Activated CD4-positive, alpha-beta T cell treated with anti-CD3 and anti-CD28 coated beads, Interleukin-2, amount 10 ng/mL, durations not matched to agents 7 days and 5 days (primary cell): ENCODE measurements at places on chromosomes 12 and 14.
A peak's percentile ranks its signal among the peaks of the same experiment; 100 is the strongest.

DNA sequence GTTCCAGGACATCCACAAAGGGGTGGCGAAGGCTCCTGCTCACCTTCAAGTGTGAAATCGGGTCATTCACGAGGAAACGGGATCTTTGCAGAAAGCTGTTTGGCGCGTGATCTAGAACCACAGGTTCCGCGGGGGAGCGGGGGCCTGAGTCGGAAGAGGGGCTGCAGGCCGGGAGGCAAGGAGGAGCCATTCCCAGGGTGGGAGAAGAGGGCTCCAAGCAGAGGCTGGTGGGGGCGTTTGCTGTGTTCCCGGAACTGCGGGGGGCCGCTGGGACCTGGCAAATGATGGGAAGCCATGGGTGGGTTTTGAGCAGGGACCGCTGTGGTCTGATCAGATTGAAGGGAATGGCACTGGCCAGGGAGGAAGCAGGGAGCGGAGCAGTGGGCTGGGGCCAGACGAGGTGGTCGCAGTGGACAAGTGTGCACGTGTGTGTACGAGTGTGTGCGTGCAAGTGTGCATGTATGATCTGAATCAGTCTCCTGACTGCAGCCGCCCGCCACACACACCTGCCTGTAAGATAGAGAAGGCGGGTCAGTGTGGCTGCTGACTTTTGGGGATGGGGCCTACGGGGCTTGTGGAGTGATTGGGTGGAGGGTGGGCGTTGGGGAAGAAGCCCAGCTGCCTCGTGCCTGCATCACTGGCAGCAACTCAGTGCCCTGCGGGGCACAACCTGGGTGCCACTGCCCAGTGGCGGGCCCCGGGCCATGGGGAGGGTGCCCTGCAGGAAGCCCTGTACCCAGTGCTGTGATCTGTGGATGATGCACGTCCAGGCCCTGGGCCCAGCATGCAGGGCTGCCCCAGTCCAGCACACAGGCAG is 141.9 kb downstream of the KIF26A start:
- no peaks in the 10 kb centered on the region for H3K36me3 ChIP-seq
- no peaks in the 10 kb centered on the region for H3K4me1 ChIP-seq
- no peak for DNase-seq
- H3K27ac ChIP-seq, result no peak overlapping the region
- H3K27me3 ChIP-seq, result no peaks in the 10 kb centered on the region
- no peak overlapping the region for H3K4me3 ChIP-seq

DNA sequence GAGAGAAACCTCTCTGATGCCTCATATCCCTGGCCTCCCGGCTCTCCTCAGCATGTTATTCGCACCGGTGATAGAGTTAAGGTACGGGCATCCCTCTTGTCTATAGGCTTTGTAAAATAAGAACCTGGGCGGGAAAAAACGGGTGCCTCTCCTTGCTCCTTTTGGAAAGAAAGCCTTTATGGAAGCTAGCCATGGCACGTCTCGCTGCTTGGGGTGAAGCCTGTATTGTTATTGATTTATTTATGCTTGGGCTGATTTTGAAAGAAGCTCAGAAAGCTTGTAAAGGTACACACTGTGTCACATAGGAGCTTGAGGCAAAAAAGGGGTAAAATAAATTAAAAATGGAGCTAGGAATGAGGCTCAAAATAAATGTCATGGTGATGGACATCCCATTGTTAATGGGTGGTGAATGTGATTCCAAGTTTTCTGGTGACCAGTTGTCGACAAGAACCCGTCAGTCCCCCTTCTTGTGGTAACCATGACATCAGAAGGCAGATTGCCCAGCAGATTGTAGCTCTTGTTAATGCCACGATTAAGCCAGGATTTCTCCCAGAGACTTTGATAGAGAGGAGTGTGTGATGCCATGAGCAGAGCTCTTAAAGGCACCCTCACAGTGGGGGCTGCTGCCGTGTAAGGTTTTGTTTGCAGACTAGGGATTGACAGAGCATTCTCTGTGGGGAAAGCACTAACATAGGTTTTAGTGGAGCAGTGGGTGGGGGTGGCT is 50.4 kb upstream of the ASPG start:
- no peak for DNase-seq
- H3K4me3 ChIP-seq, result no peak overlapping the region
- no peaks in the 10 kb centered on the region for H3K36me3 ChIP-seq
- no peaks in the 10 kb centered on the region for H3K4me1 ChIP-seq

- H3K36me3 ChIP-seq, result no peaks in the 10 kb centered on the region
- peaks cover 2% of the 10 kb centered on the region for H3K27me3 ChIP-seq
- peaks cover 16% of the 10 kb centered on the region for H3K4me1 ChIP-seq
- DNase-seq, result no peak
- no peak overlapping the region for H3K4me3 ChIP-seq
Measured at GRCh38 chr12:75260316-75260715, 50.7 kb upstream of the KCNC2 start.

DNA sequence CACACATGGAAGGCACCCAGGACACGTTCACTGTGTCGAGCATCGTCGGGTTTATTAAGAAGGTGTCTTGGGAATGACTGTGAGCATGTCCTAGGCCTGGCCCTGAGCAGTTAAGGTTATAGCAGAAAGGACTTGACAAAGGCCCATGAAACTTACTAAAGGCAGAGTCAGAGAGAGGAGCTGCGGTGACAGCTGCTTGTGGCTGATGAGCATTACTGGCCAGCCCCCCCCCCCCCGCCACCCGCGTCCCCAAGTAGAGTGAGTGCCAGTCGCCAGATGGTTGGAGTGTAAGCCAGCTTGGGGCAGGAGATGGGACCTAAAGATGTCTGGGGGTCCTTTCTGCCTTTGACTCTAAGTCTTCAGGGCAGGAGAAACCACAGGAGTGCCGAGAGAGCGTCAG is 169.9 kb downstream of the TSPAN9 start:
- H3K4me1 ChIP-seq, result peaks cover 7% of the 10 kb centered on the region
- H3K27ac ChIP-seq, result no peak overlapping the region
- H3K27me3 ChIP-seq, result peaks cover 1% of the 10 kb centered on the region
- no peak for DNase-seq
- no peaks in the 10 kb centered on the region for H3K36me3 ChIP-seq

DNA sequence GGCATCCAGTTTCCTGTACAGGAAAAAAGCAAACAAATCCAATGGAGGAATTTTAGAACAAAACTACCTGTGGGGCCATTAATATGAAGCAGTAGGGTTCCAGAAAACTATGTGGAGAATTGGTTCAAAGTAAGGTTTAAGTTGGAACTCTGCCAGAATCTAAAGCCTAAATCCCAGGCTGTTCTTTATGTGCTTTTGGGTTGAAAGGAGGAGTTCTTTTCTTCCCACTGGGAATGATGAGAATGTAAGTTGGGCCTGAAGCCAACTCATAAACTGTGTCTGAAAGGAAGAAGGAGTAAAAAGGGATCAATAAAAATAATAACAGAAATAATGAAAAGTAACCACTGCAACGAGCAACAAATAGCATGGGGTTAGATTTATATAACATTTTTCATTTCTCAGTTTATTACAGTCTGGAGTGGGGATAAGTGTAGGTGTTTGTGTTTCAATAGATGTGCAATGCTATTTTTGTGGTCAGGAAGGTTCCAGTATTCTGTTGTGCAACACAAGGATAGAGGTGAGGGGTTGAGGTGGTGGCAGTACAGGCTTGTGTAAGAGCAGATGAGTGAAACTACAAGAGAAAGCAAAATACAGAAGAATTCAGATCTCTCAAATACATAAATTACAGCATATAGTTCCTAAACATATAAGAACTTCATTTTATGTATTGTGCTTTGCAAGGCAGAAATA is 373.6 kb downstream of the EMP1 start:
- H3K27ac ChIP-seq, result no peak overlapping the region
- no peaks in the 10 kb centered on the region for H3K4me1 ChIP-seq
- H3K4me3 ChIP-seq, result no peak overlapping the region
- H3K36me3 ChIP-seq, result no peaks in the 10 kb centered on the region
- H3K27me3 ChIP-seq, result peaks cover 4% of the 10 kb centered on the region
- DNase-seq, result no peak

DNA sequence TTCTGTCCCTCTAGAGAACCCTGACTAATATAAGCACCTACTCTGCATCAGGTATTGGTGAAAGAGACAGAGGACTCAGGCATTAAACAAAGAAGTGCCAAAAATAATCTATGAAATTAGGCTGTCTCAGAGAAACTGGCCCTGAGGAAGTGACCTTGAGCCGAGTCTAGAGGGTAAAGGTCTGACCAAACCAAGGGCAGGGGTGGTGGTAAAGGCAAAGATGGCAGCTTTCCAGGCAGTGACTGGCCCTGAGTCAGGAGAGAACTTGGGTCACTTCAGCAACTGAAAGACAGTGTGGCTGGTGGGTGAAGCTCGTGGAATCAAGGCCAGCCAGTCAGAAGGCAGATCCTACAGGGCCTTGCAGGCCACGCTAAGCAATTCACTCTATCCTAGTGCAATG is 30.6 kb downstream of the CDKL1 start:
- H3K4me3 ChIP-seq, result no peak overlapping the region
- H3K4me1 ChIP-seq, result peaks cover 40% of the 10 kb centered on the region
- peaks cover 12% of the 10 kb centered on the region for H3K36me3 ChIP-seq
- no peak for DNase-seq
- no peaks in the 10 kb centered on the region for H3K27me3 ChIP-seq

GRCh38 chr14:36514278-36515104 is 5.5 kb downstream of the NKX2-1 start:
- no peak overlapping the region for H3K27ac ChIP-seq
- peaks cover 2% of the 10 kb centered on the region for H3K4me1 ChIP-seq
- H3K27me3 ChIP-seq, result peaks cover 75% of the 10 kb centered on the region
- no peaks in the 10 kb centered on the region for H3K36me3 ChIP-seq
- H3K4me3 ChIP-seq, result no peak overlapping the region
- no peak for DNase-seq

GRCh38 chr12:59122784-59123183 is 202.5 kb upstream of the LRIG3 start:
- H3K27ac ChIP-seq, result no peak overlapping the region
- H3K4me1 ChIP-seq, result no peaks in the 10 kb centered on the region
- no peaks in the 10 kb centered on the region for H3K27me3 ChIP-seq
- no peak overlapping the region for H3K4me3 ChIP-seq
- H3K36me3 ChIP-seq, result no peaks in the 10 kb centered on the region

GRCh38 chr12:75939016-75939642 is 92.4 kb downstream of the PHLDA1 start:
- no peaks in the 10 kb centered on the region for H3K27me3 ChIP-seq
- H3K27ac ChIP-seq, result no peak overlapping the region
- H3K4me1 ChIP-seq, result peaks cover 24% of the 10 kb centered on the region
- H3K4me3 ChIP-seq, result no peak overlapping the region

GRCh38 chr12:51591016-51591901 is at the start of gene SCN8A:
SCN8A (plus strand) TSS chr12:51591233; CDS start chr12:51662818, 71,585 bp downstream.
- peak; percentile 47 for DNase-seq
- H3K4me3 ChIP-seq, result peak within 1 kb of the TSS; percentile 77
- no peaks in the 10 kb centered on the region for H3K36me3 ChIP-seq
- peak within 1 kb of the TSS; percentile 23 for H3K27ac ChIP-seq

DNA sequence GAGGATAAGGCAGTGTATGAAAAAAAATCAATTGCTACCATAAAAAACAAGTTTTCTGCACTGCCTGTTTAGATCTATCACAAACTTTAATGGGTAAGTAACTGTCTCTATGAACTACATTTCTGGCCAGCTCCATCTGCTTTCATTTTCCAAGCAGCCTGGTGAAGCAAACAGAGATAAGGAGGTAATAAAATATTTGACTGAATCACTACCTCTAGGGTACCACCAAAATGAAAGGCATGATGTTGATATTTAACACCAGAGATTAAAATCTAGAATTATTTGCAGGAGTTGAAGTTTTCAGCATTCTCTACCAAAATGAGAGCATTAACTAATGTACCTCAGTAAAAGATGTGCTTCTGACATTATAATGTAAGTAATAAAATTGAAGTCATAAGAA is 863.5 kb upstream of the MGAT4C start:
- no peaks in the 10 kb centered on the region for H3K36me3 ChIP-seq
- H3K4me1 ChIP-seq, result no peaks in the 10 kb centered on the region
- no peak overlapping the region for H3K4me3 ChIP-seq
- DNase-seq, result no peak
- H3K27me3 ChIP-seq, result no peaks in the 10 kb centered on the region

GRCh38 chr14:102012336-102012735 is 48.0 kb downstream of the DYNC1H1 start:
- DNase-seq, result no peak
- H3K27me3 ChIP-seq, result no peaks in the 10 kb centered on the region
- H3K27ac ChIP-seq, result no peak overlapping the region
- H3K4me3 ChIP-seq, result no peak overlapping the region
- H3K4me1 ChIP-seq, result no peaks in the 10 kb centered on the region

DNA sequence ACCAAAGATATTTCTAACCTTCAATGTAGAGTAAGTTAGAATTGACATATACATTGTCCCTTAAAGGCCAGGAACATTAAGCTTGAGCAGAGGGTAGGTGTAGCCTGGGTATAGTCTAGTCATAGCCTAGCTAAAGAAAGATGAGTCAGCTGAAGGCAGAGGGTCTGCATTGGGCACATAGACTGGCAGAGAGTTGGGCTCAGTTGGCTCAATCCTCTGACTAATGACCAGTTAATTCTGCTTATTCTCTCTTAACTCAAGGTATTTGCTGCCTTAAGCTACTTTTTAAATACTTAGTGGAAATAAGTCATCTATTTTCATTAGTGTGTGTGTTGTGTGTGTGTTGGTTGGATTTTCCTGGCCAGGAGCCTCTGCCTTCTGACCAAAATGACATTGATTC is 467.1 kb downstream of the RAD51B start:
- H3K36me3 ChIP-seq, result peaks cover 11% of the 10 kb centered on the region
- H3K4me1 ChIP-seq, result peaks cover 49% of the 10 kb centered on the region
- no peak overlapping the region for H3K27ac ChIP-seq
- no peak for DNase-seq

GRCh38 chr14:51550636-51551035 is 101.1 kb upstream of the FRMD6 start:
- H3K27me3 ChIP-seq, result peaks cover 9% of the 10 kb centered on the region
- H3K4me1 ChIP-seq, result no peaks in the 10 kb centered on the region
- no peak for DNase-seq
- no peak overlapping the region for H3K27ac ChIP-seq
- H3K36me3 ChIP-seq, result no peaks in the 10 kb centered on the region

- no peaks in the 10 kb centered on the region for H3K36me3 ChIP-seq
- no peak overlapping the region for H3K4me3 ChIP-seq
- no peak overlapping the region for H3K27ac ChIP-seq
- peaks cover 44% of the 10 kb centered on the region for H3K27me3 ChIP-seq
Measured at GRCh38 chr12:41190338-41190737, 2.2 kb downstream of the PDZRN4 start.

DNA sequence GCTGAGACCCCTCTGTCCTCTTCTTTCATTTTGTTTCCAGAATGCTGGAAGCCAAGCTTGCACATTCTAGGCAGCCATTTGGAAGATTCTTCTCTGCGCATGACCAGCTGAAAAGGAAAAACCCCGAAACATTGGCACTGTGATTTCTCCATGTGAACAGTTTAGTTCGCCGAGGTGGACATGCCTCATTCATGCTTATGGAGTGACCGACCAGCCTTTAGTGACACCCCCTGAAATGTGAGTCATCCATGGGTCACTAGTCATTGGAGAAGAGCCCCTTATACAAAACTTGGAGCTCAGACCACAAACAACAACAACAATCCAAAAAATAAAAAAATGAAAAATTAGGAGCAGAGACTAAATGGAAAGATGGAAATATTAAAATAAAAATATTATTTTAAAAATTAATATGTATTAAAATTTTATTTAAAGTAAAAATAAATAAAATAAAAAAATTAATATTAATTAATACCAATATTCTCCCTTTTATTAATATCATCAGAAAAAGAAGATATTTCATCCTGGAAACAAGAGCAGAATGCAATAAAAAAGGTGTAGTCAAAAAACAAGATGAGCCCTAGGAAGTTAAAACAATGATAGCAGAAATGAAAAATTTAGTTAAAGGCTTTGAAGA is 9.5 kb upstream of the KRT7 start:
- H3K4me1 ChIP-seq, result peaks cover 7% of the 10 kb centered on the region
- H3K27me3 ChIP-seq, result peaks cover 59% of the 10 kb centered on the region
- H3K27ac ChIP-seq, result no peak overlapping the region
- no peak overlapping the region for H3K4me3 ChIP-seq
